SIG-M5 (cell line): ENCODE measurements at places on chromosomes 7 and 10.

DNA sequence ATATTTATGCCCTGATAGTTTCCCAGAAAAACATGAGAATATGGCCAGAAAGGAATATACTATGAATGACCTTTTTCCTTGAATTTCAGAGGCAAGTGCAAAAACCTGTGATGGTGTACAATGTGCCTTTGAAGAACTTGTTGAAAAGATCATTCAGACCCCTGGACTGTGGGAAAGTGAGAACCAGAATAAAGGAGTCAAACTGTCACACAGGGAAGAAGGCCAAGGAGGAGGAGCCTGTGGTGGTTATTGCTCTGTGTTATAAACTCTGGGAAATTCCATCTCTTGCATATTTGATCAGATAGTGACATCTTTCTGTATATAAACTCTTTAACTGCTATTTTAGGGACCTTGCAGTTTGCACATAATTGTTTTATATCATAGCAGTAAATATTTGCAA is 33.7 kb downstream of the RAB18 start:
- no peak for DNase-seq

DNA sequence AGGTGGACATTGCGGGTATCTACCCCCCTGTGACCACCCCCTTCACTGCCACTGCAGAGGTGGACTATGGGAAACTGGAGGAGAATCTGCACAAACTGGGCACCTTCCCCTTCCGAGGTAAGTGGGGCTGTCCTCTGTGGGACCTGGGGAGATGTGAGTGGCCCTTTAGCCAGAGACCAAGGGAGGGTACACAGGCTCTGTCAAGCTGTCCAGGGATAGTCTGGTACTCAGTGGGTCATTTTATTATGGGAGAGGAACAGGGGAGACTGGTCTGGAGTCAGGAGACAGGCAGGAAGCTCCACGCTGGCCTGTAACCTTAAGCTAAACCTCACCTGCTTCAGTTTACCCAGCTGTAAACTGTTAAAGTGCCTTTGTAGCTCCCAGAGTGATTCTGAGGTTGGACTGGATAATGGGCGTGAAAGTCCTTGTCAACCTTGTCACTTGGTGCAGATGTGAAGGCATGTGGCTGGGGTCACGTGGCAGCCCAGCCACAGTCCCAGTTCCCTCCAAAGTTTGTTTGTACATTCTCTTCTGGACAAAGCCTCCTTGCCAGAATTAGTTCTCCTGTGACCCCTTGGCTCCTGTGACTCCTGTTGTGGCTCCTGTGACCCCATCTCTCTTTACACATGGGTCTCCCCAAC is 729 bp downstream of the HOGA1 start:
- no peak for DNase-seq

DNA sequence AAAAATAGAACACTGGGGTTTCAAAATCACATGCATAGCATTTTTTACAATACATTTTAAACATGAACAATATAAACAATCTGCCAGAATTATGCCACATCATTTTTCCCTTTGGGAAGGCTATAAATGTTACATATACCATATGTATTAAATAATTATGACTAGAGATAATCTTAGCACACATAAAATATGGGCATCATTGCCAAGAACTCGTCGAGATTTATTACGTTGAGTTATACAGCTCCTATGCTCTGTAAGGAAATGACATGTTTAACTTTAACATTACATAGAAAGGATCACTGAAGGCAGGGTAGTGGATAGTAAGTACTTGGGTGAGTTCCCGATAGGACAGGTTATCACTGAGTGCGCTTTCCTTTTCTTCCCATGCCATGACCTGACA is 267.8 kb downstream of the PARD3 start:
- DNase-seq: no peak

- no peak for DNase-seq
These were observed 21.8 kb downstream of the NPTX2 start for GRCh38 chr7:98638853-98639252.

DNA sequence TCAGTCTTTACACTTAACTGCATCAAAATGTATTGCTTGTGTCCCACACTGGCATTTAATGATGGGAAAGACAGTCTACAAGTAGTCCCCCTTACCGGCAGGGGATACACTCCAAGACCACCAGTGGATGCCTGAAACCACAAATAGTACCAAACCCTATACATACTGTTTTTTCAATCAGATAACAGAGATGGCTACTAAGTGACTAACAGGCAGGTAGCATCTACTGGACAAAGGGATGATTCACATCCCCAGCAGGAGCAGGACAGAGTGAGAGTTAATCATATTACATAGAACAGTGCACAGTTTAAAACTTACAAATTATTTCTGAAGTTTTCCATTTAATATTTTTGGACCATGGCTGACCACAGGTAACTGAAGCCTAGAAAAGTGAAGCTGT is 13.2 kb downstream of the TMEM243 start:
- DNase-seq: no peak

DNA sequence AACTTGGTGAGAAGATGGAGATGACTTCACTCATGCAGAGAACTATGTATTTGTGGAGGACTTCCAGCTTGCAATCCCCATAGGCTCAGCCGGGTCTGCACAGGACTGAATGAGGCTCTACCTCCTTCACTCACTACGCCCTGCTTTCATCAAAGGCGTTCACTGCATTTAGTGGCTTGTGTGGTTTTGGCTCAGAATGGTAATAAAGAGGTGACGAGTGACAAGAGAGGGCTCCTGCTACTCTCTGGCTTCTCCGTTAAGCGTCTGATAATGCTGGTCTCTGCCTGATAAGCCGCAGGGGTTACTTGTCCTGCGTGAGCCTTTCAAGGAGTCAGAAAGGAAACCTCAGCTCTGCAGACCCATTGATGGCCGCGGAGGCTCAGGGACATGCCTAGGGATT is 343.4 kb downstream of the PRPF18 start:
- no peak for DNase-seq

- no peak for DNase-seq
These were observed 45.9 kb upstream of the ARHGAP12 start for GRCh38 chr10:31974434-31975124.

DNA sequence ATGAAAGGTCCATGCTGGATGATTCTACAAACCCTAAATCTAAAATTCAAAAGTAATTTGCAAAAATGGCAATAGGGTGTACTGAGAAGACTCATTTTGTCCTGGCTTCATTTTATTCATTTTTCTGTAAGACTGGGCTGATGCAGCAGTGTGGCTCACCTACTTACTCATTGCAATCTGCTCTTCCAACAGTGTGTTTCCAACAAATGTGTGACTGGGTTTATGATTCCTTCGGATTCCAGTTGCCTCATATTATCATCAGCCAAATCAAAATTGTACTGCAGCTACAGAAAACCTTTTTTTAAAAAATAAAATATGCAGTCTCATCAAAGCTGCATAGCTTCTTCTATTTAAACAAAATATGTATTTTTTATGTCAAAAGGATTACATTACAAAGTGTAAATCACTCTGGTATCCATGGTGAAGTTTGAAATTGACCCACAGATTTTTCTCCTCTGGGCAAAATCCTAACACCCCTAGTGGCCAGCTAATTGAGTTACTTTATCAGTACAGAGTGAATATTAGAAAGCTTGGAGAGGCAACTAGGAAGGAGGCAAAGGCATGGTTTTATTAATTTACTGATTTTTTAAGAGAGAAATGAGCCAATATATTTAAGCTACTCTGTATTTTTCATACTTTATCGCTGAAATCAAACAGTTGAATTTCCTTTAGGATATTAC is 390.3 kb downstream of the MAGI2 start:
- DNase-seq: no peak

DNA sequence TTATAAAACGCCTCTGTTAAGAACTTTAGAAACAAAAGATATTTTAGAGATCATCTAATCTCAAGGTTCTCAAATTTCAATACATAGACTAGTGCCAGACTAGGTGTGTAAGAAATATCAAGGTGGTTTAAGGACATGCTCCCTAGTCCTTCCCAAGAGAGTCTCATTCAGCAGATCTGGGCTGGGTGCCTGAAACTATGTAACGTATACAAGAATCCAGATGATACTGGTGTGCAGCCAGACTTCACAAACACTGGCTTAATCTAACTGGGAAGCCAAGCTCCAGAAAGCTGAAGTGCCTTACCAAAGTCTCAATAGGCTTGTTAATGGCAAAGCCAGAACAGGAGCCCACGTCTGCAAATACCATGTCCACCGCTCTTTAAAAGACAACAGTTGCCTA is 105.0 kb upstream of the AMPH start:
- DNase-seq: no peak
